ENCODE measurements at places on chromosomes 16 and 17.

DNA sequence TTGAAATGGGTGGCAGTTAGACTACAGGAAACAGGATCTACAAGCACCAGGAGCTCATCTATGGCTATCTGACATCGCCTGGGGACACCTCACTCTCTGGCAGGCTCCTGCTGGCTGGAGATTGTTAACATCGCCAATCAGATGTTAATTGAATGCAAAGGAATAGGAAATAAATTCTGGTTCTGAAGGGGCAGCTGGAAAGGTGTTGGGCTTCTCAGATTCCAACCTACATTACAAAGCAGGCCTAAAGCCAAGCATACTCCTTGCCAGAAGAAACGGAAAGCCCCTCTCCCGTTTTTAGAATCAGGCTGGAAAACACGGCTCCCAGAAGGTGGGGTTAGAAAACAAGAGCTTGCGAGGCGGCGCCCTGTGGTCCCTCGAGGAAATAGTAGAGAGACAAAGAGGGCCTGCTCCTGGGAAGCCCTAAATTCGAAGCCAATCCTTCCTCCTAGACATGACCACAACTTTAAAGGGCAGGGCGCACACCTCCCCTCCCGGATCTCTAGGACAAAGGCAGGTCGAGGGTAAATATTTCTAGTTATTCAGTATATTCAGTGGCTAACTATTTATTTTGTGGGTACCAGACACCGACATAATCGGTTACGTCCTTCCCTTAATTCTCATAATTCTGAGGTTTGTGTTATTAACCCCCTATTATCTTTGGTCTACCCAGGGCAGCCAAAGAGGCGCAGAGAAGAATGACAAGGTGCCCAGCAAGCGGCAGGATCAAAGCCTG is 763 bp upstream of the TOM1L1 start:
- no peak for DNase-seq

DNA sequence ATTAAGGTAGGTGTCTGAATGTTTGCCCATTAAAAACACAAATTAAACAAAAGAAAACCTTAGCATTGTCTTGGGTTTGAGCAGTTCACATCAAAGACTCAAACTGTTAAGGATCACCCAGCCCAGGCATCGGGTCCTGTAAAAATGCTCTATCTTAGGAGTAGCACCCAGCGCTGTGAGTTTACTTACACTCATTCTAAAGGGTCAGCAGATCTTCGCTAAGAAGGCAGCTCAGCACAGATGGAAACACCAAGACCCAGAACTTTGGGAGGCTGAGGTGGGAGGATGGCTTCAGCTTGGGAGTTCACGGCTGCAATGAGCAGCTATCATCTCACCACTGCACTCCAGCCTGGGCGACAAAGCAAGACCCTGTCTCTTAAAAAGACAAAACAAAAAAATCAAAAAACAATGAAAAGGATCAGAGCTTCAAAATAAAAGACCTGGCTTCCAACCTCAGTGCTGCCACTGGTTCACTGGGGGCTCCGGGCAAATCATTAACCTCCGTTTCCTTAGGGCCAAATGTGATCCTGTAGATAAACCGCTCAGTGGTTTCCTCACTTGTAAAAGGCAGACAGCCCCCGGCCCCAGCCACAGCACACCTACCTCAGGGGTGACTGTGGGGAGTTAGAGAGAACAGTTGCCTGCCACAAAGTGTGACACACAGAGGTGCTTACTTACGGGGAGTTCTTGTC is 11.1 kb downstream of the COG1 start:
- no peak for DNase-seq

DNA sequence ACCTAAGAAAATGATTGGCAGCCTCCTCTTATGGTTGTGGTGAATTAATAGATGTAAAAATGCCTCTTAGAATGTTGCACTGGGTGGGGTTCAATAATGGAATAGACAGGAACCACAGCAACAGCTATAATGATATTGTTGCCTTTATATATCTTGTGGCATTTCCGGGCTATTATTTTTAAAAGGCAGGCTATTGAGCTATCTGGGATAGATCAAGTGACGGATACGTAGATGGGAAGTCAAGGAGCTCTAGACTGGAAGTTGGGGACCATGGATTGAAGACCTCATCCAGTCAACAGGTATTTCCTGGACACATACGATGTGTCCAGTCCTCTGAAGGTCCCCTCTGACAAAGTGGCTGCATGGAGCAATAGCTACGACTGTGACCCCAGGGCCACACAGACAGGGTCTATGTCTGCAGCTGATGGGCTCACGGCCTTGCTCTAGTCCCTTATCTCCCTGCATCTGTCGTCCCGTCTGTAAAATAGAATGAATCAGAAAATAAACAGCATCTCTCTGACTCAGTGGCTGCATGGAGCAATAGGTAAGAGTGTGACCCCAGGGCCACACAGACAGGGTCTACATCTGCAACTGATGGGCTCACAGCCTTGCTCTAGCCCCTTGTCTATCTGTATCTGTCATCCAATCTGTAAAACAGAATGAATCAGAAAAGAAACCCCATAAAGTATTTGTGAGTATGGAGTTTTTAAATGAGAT is 117.7 kb upstream of the FOXF1 start:
- no peak for DNase-seq

DNA sequence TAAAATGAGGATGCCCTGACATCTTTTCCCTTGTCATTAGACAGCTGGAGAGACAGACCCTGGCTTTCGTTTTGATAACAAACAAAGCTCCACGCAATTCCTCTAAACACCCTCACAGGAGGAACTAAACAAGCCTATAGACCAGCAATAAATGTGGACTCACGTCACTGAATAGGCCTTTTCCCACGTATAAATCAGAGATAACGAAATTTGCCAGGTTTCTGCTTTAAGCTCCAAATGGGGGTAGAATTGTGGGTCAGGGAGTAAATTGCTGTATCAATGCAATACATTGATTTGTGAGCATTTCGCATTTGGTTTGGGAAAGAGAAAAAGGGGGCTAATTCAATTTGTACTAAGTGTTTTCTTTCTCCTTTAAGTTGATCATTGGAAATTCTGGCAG is 256.0 kb downstream of the PMP22 start:
- DNase-seq, result no peak

DNA sequence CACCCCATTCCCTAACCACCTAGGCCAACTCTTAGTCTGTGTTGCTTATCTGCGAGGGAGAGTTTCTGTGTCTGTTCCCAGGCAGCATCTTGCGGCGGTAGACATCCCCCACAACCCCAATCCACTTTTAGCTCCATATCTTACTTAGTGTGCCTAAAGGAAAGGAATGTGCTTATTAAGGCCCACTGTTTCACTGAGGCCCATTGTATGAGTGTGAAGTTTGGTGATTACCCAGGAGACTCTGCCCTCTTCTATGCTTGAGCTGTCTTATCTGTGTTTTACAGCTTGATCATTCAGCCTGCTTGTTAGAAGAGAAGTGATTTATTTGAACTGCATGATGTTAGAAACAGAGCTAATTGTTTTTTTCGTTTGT is 10.3 kb upstream of the MLYCD start:
- DNase-seq, result no peak

DNA sequence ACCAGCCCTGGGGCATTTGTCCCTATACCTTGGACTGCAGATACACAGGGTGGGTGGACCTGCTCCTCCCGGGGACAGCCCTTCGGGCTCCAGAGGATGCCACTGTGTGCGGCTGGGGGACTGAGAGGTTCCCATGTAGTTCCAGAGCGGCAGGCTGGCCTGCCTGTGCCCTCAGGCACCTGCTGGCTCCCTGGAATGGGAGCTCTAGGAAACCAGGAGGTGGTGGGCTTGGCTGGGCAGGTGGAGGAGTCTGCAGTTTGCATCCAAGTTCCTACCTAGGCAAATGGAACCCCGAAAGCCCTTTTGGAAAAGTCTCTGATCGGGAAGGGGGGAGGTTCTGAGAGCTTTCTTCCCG is 982 bp downstream of the DBNDD1 start:
- DNase-seq, result no peak

All from LNCaP clone FGC (cell line).